ENCODE measurements at places on chromosomes 1 and 21. TPM values are rescaled to one million over a fixed set of nuclear protein-coding genes. Genes with fewer than 3 reads are reported as not detected.

The AP4B1 gene
- total RNA-seq: 33.9 TPM

The ADAM30 gene
- total RNA-seq: not detected

The HOOK1 gene
- total RNA-seq: not detected

The AXDND1 gene
- total RNA-seq: not detected

The LRRC71 gene
- total RNA-seq: 0.19 TPM

The GPATCH4 gene
- total RNA-seq: 11.2 TPM

The CHIA gene
- total RNA-seq: not detected

The PHC2 gene
- total RNA-seq: 54.1 TPM

The GPR25 gene
- not detected for total RNA-seq

The IL22RA1 gene
- not detected for total RNA-seq

The FYB2 gene
- not detected for total RNA-seq

The LYPD8 gene
- total RNA-seq: not detected

The AGMAT gene
- 0.50 TPM for total RNA-seq

The KLHL20 gene
- total RNA-seq: 46.7 TPM

The GPBP1L1 gene
- total RNA-seq: 105 TPM

The RASSF5 gene
- 0.06 TPM for total RNA-seq

The DFFA gene
- total RNA-seq: 42.1 TPM

The ZNF697 gene
- 35.2 TPM for total RNA-seq
